ENCODE measurements at places on chromosomes 2 and 18. TPM values are rescaled to one million over a fixed set of nuclear protein-coding genes. Genes with fewer than 3 reads are reported as not detected.

GRCh38 chr2:178250429-178250828 lies 56.1 kb downstream of the OSBPL6 start:
- no peaks in the 10 kb centered on the region for H3K4me1 ChIP-seq
- no peak overlapping the region for H3K27ac ChIP-seq

GRCh38 chr2:42767899-42768705 lies 4.2 kb upstream of the OXER1 start:
- no peak for DNase-seq
- H3K27me3 ChIP-seq: no peaks in the 10 kb centered on the region
- H3K36me3 ChIP-seq: no peaks in the 10 kb centered on the region
- H3K4me3 ChIP-seq: no peak overlapping the region
- H3K27ac ChIP-seq: no peak overlapping the region

GRCh38 chr2:144510294-144510991 lies 9.5 kb downstream of the ZEB2 start:
- H3K27me3 ChIP-seq: peaks cover 56% of the 10 kb centered on the region
- peak overlapping the region; percentile 43 for H3K4me3 ChIP-seq
- peak; percentile 40 for DNase-seq
- H3K4me1 ChIP-seq: peaks cover 21% of the 10 kb centered on the region
- peak overlapping the region; percentile 43 for H3K27ac ChIP-seq

The CLASP1 gene
- 75.6 TPM for total RNA-seq

GRCh38 chr2:43207553-43208300 lies 18.7 kb downstream of the ZFP36L2 start:
- no peaks in the 10 kb centered on the region for H3K36me3 ChIP-seq
- no peak overlapping the region for H3K27ac ChIP-seq
- H3K4me1 ChIP-seq: peaks cover 20% of the 10 kb centered on the region
- DNase-seq: no peak
- H3K4me3 ChIP-seq: no peak overlapping the region

DNA sequence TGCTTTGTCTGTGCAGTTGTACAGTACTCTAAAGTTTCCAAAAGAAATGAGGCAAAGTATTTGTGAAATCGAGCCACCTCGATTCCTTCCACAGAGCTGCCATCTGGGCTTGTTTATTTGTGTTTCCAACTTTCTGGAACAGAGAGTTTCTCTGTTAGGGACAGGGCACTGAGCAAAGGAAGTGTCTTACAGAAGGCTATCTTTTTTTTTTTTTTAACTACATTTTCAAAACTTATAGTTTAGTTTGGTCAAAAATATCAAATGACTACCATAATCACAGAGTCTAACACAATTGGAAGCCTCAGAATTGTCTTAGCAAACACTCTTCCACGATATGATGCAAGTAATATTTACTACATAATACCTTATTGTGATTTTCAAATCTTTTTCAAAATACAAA lies 796 bp downstream of the RFTN2 start:
- no peak overlapping the region for H3K4me3 ChIP-seq
- peaks cover 23% of the 10 kb centered on the region for H3K27me3 ChIP-seq
- no peak overlapping the region for H3K27ac ChIP-seq
- no peaks in the 10 kb centered on the region for H3K36me3 ChIP-seq
- H3K4me1 ChIP-seq: no peaks in the 10 kb centered on the region
- no peak for DNase-seq

The MCFD2 gene
- 42.0 TPM for total RNA-seq

The ASIC4 gene
- not detected for total RNA-seq

- no peaks in the 10 kb centered on the region for H3K27me3 ChIP-seq
- H3K4me3 ChIP-seq: no peak overlapping the region
- no peaks in the 10 kb centered on the region for H3K36me3 ChIP-seq
- no peak overlapping the region for H3K27ac ChIP-seq
- DNase-seq: no peak
These were observed 56.2 kb upstream of the RAB27B start for GRCh38 chr18:54772056-54772455.

Data from activated CD4-positive, alpha-beta T cell treated with anti-CD3 and anti-CD28 coated beads for 36 hours (primary cell).